ENCODE measurements at places on chromosomes 5 and 9.

- no peak for DNase-seq
These were observed 30.4 kb downstream of the CAMK4 start for GRCh38 chr5:111254613-111255012.

GRCh38 chr9:3028535-3028934, 184.6 kb upstream of the PUM3 start:
- no peak for DNase-seq

- DNase-seq, result no peak
These were observed 233.3 kb downstream of the GAS1 start for GRCh38 chr9:86713970-86714369.

GRCh38 chr9:8734760-8735159, 935.2 kb upstream of the DMAC1 start:
- no peak for DNase-seq

- no peak for DNase-seq
These were observed 8.3 kb upstream of the XPA start for GRCh38 chr9:97705354-97705950.

DNA sequence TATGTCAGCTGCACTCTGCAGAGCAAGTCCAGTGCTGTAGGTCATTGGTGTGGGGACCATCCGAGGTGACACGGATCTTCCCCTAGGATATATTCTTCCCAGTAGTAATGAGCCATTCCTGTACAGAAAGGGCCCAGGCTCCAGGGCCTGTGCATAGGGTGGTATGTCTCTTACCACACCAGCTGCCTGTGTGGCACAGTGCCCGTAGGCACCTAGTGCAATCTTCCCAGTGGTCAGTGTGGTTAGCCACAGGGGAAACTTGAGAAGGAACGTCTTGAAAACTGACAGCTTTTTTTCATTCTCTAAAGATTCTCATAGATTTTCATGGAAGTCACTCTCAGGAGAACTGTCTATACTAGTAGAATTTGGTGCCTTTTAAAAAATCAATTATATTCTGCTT, 39.8 kb downstream of the CYSTM1 start:
- no peak for DNase-seq
